Fibroblast of skin of back (primary cell): ENCODE measurements at places on chromosomes 7 and 10.
A peak's percentile ranks its signal among the peaks of the same experiment; 100 is the strongest.

- no peak for DNase-seq
Observed at GRCh38 chr7:156039194-156039593, 226.9 kb upstream of the SHH start.

DNA sequence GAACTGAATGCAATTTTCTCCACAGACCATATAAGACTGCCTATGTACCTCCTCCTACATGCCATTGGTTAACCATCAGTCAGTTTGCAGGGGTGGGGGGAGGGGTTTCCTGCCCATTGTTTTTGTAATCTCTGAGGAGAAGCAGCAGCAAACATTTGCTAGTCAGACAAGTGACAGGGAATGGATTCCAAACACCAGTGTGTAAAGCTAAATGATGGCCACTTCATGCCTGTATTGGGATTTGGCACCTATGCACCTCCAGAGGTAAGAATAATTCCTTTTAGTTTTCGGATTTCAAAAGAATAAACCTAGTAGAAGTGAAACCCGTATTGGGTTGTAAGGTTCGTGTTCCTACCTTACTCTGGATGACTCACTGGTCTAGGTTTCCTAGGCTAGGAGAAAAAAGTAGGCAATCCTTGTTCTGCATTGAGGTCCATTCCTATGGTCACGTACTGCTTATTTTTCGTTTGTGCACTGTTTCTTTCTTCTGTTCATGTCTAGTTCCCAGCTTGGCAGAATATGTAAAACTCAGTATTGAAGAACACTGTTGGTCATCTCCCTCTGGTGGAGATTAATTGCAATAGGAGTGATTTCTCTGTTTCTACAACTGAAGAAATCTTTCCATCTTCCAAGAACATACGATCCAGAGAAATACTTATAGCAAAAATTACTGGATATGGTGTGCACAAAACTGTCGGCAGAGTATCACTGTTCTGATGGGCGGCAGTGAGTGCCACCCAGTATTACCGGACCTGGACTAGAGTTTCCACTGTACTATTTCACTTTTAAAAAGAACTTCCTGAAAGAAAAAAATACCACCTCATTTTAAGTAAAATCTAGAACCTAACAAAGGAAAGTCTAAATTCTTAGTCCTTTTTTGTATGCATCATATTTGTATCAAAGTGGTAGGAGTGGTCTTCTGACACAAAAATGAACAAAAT, at the start of gene AKR1C3:
Gene AKR1C3, plus strand, starts transcription at position 150 of the 941 bp plus-strand sequence. Its CDS starts 31 bp downstream, at position 181.
- peak; percentile 53 for DNase-seq

DNA sequence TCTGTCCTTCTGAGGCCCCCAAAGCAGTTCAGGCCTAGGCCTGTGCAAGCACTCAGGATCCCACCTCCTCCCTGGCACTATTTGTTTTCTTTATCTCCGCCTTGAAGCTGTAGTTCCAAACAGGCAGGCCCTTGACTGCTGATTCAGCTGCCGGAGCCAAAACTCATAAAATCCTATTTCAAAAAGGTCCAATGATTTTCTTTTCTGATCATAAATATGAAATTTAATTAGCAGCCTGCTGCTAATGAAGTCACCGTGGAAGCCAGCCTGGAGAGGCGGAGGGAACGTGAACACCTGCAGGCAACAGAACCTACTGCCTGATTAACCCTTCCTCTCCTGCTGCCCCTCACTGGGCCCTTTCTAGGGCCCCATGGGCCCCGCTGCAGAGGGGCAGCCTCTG, 60.1 kb downstream of the CARD11 start:
- DNase-seq = no peak

DNA sequence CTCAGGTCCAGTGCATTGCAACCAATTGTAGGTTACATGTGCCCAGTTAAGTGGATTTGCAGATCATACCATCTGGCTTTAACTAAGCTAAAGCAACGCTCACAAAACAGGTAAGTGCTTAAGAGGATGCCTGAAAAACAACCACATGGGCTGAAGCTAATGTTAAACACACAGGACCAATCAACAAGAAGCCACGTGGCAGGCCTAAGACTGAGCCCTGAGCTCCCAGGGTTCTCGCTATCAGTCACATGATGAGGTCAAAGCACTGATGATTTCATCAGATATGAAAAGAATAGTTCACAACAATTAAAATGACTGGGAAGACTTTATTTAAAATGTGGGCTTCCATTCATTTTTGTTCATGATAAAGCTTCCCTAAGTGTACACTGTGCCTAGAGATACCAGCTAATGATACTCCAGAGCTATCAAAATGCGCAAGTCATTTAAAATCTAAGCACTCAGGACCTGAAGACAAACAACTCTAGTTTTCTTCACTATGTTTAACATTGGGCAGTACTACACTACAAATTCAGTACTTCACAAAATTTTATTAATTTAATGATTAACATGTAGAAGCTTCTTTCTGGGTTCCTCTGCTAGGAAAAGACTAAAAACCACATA, 90.6 kb downstream of the PIP4K2A start:
- DNase-seq = no peak

- peak; percentile 68 for DNase-seq
Observed at GRCh38 chr10:48400129-48400849, 93.8 kb downstream of the MAPK8 start.

DNA sequence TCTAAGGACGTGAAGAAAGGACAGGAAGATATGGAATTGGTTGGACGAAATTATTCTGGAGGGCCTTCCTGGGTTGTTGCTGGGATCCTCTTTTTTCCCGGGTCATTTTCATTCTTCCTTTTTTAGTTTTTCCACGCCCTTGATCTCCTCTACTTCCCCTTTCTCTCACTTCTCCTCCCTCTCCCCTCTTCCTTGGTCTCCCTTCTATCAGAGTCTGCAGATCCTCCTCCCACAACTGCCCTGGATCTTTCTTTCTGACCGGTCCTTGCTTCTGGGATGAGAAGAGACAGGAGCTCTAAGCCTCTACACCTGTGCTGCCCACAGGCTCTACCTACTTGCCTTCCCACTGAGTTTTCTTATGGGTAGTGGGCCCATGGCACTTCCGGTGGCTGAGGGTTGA, 103.7 kb upstream of the RELN start:
- DNase-seq = no peak
